ENCODE measurements at places on chromosomes 7 and 10.
A peak's percentile ranks its signal among the peaks of the same experiment; 100 is the strongest.

- peak; percentile 48 for DNase-seq
Measured at GRCh38 chr10:110609605-110610004, 34.5 kb upstream of the RBM20 start.

GRCh38 chr7:113548137-113548536 is 370.7 kb downstream of the PPP1R3A start:
- DNase-seq, result no peak

DNA sequence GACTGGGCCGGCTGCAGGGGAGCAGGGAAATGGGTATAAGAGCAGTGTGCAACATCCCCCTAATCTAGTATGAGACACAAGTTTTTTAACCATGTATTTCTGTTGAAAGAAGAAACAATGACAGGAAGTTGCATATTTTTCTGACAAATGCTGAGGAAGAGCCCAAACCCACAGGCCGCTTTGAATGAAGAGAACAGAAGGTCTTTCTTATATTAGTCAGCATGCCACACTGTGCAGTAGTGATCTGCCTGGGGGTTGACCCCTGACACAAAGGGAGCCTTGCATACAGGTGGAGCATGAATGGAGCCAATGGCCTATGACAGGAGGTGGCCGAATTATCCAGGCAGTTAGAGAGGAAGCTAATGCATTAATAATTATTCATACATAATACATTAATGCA is 518.3 kb downstream of the PLXDC2 start:
- DNase-seq, result peak; percentile 1

DNA sequence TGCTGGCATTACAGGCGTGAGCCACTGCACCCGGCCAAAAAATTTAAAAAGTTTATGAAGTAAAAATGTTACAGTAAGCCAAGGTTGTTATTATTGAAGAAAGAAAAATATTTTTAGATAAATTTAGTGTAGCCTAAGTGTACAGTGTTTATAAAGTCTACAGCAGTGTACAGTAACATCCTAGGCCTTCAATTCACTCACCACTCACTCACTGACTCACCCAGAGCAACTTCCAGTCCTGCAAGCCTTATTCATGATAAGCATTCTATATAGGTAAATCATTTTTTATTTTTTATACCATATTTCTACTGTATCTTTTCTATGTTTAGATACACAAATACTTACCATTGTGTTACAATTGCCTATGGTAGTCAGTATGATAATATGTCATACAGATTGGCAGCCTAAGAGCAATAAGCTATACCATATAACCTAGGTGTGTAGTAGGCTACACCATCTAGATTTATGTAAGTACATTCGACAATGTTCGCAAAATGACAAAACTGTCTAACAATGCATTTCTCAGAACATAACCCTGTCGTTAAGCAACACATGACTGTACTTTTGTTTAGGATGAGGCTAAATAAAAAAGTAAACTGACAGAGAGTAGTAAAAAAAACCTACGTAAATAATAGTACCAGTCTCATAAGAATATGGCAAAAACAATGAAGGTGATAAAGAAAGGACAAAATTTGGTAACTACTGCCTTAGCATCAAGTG is 77.8 kb upstream of the FAM133B start:
- no peak for DNase-seq

GRCh38 chr10:70357565-70357964 is 24.9 kb downstream of the LRRC20 start:
- DNase-seq, result peak; percentile 38

- no peak for DNase-seq
Measured at GRCh38 chr10:16814012-16814411, 3.2 kb downstream of the RSU1 start.

- DNase-seq, result peak; percentile 60
Measured at GRCh38 chr10:80528185-80528700, 9.5 kb upstream of the SH2D4B start.

DNA sequence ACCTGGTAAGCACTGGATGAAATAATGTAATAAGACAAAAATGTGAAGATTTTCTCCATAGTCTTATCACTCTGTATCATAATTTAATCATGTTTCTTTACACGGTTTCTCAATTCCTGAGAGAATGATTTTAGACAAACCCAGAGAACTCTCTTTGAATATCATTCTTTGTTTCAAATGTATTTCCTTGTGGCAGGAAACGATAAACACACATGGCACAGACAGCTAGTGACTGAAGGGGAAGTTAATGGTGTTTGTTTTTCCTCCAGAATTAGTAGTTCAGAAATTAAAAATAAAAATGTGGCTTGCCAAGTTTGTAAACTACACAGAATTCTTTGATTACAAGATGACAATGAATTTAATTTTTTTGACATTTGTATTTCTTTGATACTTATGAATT is 163.7 kb upstream of the PRPS1L1 start:
- DNase-seq, result no peak

- no peak for DNase-seq
Measured at GRCh38 chr7:157977306-157977705, 610.3 kb downstream of the PTPRN2 start.

DNA sequence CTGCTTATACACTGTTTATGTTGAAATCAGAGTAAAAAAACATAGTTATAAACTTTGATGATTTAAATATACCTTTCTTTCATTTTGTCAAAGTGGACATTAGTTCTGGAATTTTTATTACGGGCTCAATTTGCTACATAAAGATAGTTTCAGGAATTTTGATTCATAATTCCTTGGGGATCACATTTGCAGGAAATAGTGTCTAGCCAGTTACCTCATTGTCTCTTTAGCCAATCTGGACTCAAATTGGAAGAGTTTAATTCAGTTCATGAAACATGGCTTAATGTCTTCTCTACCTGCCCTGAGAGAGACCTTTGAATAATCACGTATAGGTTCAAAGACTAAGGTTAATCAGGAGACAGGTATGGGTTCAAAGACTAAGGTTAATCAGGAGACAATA is 262.6 kb downstream of the HGF start:
- no peak for DNase-seq

- DNase-seq, result no peak
Measured at GRCh38 chr10:71975087-71975870, 11.1 kb downstream of the CHST3 start.

DNA sequence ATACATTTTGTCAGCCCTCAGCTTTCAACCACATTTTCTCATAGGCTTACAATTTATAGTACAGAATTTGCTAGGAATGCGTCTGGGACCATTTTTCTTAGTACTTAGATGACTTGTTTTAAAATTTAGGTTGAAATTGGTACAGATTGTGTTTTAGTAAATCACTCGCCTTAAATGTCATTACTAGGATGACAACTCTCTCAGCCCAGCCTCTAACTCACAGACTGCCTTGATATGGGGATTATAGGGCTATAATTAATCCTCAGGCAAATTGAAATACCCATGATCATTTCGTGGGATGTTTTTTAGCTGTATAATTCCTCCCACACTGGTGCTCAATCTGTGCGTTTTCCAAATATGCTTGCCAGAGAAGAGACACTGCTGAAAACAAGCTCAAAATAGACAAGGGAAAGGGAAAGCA is 299.7 kb upstream of the AKR1E2 start:
- DNase-seq, result no peak

Measured in NB4 (cell line).